ENCODE measurements at places on chromosomes 3 and 15.

- no peak for DNase-seq
Observed at GRCh38 chr3:39103791-39104552, 3.5 kb downstream of the GORASP1 start.

DNA sequence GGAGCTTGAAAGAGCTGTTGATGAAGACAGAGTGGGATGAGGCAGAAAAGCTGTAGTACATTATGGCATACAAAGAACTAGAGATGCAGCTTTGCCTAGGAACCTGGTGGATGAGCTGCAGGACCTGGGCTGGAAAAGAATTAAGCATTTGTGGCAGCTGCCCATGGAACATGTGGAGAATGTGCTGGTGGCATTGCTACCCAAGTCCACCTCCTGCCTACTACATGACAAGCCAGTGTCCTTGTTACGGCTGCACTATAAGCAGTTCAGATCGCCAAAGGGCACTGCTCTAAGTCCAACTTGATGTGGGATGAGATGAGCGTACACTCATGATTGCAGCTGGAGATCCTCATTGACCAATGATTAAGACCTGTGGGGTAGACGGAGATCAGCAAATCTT, 81.1 kb upstream of the ADPGK start:
- no peak for DNase-seq

DNA sequence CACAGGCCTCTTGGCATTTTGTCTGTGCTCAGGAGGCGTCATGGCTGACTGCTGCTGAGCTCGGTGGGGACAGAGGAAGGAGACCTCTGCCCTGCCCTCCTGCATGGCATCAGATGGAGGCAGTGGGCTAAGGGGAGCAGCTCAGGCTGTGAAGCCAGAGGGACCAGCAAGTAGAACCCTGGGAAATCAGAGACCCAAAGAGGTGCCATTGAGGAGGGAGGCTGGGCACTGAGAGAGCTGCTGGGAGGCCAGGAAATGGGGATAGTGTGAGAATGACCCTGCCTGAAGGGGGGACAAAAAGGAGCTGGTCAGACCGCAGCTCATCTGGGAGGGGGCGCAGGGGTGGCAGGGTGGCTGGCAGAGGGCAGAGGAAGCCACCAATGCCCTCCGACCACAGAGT, 136.8 kb downstream of the FBLN2 start:
- no peak for DNase-seq

- no peak for DNase-seq
Observed at GRCh38 chr3:36700537-36701248, 63.7 kb downstream of the DCLK3 start.

DNA sequence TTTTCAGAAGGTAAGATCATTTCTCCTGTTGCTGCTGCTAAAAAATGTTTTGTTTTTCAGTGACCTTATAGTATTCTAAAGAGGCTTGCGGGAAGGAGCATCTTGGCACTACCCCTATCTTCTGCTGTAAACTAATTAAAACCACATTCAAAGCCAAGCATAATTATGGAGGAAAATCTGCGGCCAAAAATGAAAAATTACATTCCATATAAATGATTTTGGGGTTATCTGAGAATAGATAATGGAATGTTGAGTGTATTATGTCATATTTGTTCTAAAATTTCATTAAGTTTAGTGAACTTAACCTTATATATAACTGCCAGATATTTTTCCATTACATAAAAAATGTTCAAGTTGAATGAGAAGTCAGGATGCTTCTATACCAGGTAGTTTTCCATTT, 170.4 kb upstream of the TMC3 start:
- no peak for DNase-seq

- DNase-seq: no peak
Observed at GRCh38 chr3:156207802-156208685, 87.7 kb downstream of the KCNAB1 start.

DNA sequence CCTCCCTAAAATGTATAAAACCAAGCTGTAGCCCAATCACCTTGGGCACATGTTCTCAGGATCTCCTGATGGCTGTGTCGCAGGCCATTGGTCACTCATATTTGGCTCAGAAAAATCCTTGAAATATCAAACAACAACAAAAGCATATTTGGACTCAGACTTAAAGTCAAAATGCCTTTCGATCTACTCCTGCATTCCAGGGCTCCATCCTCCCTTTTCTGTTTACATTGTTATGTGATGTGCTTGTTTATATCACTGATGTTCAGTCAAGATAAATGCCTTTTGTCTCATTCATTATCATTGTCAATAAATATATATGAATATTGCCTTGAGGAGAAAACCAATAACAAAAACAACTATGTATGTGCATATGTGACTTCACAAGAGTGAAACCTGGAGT, 31.7 kb downstream of the HGD start:
- no peak for DNase-seq

DNA sequence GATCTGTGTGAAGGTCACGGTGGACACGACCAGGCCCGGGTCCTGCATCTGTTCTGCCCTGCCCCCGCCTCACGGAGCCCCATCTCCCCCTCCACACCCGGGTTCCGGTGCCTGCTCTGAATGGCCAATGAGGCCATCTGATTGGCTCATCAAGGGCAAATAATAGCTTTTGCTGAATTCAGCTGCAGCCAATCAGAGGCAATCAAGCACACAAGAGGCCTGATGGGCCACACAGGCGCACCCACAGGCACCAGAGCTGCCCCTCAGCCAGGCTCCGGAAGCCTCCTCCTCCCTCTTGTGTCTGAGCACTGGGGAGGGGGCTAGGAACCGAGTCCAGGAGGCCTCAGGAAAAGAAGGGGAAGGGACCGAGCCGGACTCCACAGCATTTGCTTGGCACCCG, 49.5 kb downstream of the CACNA2D2 start:
- DNase-seq: no peak

- no peak for DNase-seq
Observed at GRCh38 chr15:36943508-36944361, 156.6 kb downstream of the MEIS2 start.

DNA sequence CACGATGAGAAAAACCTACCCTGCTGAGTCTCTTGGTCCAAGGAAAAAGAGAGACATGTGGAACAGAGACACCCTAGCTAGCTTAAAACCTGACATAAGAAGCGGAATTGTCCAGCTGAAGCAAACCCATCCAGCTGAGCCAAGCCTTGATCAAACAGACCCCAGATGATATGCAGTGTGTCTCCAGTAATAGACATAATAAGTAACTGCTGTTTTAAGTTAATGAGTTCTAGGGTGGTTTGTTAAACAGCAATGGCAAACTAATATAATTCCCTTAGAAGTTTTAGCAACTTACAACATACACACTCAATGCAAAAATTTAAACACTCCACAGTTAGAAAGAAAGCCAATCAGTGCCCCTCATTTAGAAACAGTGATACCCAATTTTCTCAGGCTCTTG, 26.8 kb upstream of the ZNF385D start:
- DNase-seq: no peak

DNA sequence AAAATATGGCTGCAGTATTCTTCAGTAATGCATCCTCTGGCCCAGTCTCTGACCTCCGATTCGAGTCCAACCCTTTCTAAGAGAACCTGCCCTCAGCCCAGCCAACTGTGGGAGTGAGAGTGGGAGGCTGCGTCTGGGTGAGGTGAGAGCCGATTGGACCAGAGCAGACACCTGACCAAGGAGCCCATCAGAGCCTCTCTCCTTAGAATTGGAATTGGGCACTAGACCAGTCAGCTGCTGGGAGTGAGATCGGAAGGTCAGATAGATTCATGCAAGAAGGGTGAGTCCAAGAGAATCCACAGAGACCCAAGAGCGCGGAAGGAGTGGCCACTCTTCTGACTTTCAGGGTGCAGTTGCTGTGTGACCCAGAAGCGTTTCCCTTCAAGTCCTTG, 10.2 kb downstream of the RASL12 start:
- no peak for DNase-seq

GRCh38 chr15:50463423-50464358, 39.5 kb downstream of the USP8 start:
- no peak for DNase-seq

DNA sequence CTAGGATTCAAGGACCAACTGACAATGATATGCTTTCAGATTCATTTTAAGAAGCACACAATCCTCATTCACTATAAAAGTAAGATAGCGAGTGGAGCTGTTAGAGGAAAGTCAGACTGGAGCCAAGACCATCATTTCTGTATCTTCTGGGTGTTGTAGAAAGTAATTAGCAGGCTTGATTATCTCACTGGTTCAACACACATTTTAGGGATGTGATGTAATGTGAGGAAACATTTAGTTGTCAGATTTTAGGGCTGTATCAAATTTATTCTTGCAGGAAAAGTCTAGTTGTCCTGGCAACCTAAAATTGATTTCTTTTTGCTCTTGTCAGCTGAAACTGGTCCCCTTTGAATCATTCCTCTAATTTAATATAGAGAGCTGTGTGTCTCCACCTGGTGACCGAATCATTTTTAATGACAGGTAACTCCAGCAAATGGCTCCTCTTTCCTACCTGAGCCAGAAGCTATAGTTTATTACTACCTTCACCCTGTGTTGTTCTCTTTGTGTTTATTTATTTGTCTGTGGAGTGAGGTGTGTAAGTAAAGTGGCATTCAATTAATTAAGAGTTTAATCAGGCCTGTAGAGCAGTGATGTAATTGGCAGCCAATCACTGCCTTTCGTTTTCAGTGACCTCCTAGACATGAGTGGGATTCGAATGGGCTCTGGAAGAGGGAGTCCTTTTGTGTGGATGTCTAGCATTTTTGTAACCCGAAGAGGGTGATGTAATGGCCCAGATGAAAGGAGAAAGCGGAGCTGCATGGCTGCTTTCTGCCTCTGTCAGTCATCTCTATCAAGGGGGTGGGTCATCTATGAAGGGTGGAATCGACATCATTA, 125.8 kb downstream of the LPP start:
- no peak for DNase-seq

DNA sequence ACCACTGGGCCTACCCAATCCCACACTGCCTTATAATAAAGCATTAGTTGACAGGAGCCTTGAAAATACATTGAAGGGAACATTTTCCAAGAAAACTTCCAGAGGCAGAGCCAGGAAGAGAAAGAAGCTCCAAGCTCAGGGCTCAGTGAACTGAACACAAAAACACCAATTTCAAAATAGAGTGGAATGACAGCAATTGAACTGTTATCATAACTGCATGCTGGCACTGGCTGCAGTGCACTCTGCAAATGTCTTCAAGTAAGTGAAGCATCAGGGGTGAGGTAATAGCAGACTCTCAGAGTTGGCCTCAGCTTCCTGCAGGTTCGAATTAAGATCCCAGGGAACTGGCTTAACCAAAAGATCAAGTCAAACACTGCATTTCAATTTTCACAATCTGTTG, 388.0 kb upstream of the WNT5A start:
- DNase-seq: no peak

- peak; percentile 50 for DNase-seq
Observed at GRCh38 chr15:52019394-52020220, 588 bp downstream of the MAPK6 start.

- DNase-seq: no peak
Observed at GRCh38 chr15:80920271-80920699, 69.3 kb downstream of the MESD start.

- DNase-seq: no peak
Observed at GRCh38 chr3:35664460-35664919, 25.2 kb downstream of the ARPP21 start.

DNA sequence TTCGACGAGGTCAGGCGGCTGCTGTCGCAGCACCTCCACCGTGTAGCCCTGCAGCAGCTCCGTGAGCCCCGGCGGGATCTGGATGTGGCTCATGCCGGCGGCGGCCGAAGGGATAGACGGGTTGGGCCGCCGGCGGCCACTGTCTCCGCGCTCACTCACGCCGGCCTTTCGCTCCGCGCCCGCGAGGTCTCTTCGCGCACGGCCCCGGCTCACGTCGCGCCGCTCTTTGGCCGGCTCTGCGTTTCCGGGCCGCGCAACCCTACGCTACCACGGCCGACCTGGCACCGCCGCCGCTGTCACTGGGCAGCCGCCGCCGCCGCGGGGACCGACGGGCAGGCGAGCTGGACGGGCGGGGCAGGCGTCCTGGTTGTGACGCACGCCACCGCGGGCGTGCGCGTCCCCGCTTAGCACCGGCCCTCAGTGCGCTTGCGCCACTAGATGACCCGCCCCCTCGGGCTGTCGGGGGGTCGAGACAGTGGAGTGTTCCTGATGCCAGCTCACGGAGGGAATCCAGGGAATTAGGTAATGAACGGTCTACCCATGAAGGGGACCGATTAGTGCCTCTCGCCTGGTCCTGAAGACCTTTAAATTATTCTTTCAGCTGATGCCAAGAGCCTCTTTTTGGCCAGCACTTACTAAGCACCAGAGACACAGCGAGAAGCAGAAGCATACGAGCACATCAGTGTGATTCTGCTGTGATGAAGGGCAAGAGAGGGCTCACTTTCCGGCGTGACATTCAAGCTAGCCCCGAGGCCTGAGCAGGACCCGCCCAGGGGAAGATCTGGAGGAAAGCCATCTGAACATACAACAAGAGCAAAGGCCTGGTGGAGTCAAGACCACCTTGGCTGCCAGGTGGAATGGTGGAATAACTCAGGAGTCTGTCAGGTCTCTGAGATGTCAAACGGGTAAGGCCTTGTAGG, at the start of gene PRKAR2A:
Gene PRKAR2A, minus strand, starts transcription at position 371 of the 920 bp plus-strand sequence. Its CDS starts 278 bp downstream, at position 93.
- DNase-seq: peak; percentile 46

DNA sequence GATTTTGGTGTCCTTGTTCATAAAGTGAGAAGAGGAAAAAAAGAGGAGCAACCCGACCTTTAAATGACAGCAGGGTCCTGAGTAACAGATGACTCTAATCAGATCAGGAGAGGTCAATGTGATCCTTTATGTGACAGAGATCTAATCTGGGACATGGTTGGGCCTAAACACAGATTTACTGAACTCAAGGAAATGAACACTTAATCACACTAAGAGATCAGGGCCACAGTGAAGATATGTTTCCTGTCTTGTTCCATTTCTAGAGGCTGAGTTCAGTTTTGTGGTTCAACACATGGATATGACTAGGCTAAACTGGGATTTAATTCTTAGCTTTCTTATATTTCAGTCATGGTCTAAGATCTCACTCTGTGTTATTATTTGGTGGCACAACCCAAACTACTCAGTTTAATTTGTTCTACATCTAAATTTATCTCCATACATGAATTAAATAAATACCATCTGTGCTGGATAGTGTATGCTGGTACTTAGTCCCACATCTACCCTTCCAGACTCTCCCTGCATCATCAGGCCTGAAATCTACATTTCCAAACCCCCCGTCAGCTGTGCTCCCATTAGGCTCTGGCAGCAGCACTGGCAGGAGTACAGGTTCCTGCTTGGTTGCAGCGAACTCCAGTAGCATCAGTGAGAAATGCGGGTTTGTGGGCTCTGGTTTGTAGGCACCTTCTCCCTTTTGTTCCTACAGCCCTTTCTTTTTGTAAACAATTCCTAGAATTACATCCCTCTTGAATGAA, 22.6 kb downstream of the SFMBT1 start:
- DNase-seq: no peak

GRCh38 chr15:92001307-92001706, 147.8 kb downstream of the SLCO3A1 start:
- DNase-seq: no peak

GRCh38 chr3:99502871-99503270, 135.5 kb upstream of the COL8A1 start:
- no peak for DNase-seq

All from activated naive CD4-positive, alpha-beta T cell (primary cell).